ENCODE measurements at places on chromosomes 1 and 21. TPM values are rescaled to one million over a fixed set of nuclear protein-coding genes. Genes with fewer than 3 reads are reported as not detected.

DNA sequence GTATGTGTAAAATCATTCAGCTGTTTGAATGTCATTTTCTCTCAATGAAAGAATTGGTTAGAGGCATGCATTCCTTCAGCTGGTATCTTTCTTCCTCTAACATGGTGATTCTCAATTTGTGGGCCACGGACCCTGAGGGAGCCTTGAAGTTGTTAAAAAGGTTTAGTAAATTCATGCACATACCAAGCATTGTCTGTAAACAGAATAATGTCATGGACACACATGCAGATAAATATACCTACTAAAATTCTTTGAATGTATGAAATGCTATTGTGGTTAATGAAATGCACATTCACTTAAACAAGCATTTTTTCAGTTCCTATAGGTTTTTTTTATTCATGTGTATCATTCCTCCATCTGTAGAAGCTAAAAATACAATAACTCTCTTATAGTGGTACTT lies 65.4 kb downstream of the PBX1 start:
- DNase-seq, result no peak
- H3K27me3 ChIP-seq, result no peaks in the 10 kb centered on the region
- no peak overlapping the region for H3K4me3 ChIP-seq

DNA sequence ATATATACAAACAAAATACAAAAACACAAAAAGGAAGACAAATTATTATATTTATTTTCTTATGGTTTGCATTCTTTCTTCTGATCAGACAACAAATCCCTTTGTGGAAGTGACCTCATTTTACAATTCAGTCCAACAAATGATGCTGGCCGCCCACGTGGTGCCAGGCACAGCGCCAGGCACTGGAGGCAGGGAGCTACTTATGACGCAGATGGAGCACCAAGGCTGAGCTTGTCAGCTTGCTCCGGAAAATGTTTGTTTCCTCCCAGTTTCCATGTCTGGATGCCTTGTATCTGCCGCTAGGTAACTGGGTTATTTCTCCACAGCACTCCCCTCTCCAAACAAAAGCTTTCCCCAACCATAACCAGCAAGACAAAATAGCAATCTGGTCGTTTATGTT lies 30.7 kb upstream of the CD34 start:
- H3K4me3 ChIP-seq, result no peak overlapping the region
- no peak for DNase-seq
- H3K27me3 ChIP-seq, result peaks cover 7% of the 10 kb centered on the region
- H3K36me3 ChIP-seq, result no peaks in the 10 kb centered on the region
- H3K4me1 ChIP-seq, result no peaks in the 10 kb centered on the region

- H3K4me3 ChIP-seq, result peak overlapping the region; percentile 51
- peaks cover 66% of the 10 kb centered on the region for H3K4me1 ChIP-seq
- peaks cover 4% of the 10 kb centered on the region for H3K36me3 ChIP-seq
- peak; percentile 63 for DNase-seq
- no peaks in the 10 kb centered on the region for H3K27me3 ChIP-seq
These were observed 3.8 kb downstream of the BCL9 start for GRCh38 chr1:147545133-147545532.

GRCh38 chr21:31180256-31181081 lies 142.2 kb upstream of the KRTAP19-8 start:
- H3K36me3 ChIP-seq, result peaks cover 7% of the 10 kb centered on the region
- DNase-seq, result no peak
- H3K27me3 ChIP-seq, result no peaks in the 10 kb centered on the region
- peak overlapping the region; percentile 53 for H3K27ac ChIP-seq
- H3K4me3 ChIP-seq, result no peak overlapping the region
- peaks cover 11% of the 10 kb centered on the region for H3K4me1 ChIP-seq

DNA sequence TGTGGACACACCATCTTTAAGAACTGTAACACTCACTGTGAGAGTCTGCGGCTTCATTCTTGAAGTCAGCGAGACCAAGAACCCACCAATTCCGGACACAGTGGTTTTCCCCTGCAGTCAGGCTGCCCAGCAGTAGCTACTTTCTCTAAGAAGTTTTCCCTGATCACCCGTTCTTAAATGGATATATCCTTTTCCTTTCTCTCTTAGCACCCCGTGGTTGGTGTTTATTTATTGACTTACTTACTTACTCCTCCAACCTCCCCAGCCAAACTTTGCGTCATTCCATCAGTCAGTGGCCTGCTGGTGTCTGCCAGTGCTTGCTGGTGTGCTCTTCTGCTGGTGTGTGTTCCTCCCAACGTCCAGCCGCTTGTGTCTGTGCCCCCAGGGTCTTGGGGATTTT lies 264.8 kb downstream of the GPR52 start:
- H3K27ac ChIP-seq, result no peak overlapping the region
- no peaks in the 10 kb centered on the region for H3K4me1 ChIP-seq
- no peak for DNase-seq
- no peak overlapping the region for H3K4me3 ChIP-seq
- peaks cover 12% of the 10 kb centered on the region for H3K36me3 ChIP-seq

DNA sequence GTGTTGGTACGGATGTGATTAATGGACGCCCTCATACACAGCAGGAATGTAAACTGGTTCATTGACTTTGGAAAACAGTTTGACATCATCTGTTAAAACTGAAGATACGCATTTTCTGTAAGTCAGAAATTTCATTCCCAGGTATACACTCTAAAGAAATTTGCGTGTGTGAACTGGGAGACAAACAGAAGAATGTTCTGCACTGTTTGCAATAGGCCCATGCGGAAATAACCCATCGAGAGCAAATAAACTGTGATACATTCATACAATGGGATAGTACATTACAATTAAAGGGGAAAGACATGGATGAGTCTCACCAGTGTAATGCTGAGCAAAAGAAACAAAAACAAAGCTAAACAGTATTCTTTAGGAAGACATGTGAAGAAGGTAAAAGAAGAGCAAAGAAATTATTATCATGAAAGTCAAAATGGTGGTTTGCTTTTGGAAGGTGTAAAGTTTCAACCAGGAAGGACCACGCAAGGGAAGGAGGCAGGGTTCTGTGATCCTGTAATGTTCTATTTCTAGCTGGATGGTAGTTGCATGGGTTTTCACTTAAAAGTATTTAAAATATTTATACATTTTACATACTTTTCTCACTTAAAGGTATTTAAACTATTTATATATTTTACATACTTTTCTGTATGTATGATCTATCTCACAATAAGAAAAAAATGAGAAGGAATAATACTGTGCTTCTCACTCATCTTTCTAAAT lies 30.3 kb downstream of the INTS7 start:
- no peaks in the 10 kb centered on the region for H3K27me3 ChIP-seq
- H3K4me1 ChIP-seq, result no peaks in the 10 kb centered on the region
- no peak overlapping the region for H3K4me3 ChIP-seq
- H3K36me3 ChIP-seq, result peaks cover 8% of the 10 kb centered on the region
- DNase-seq, result no peak

- peaks cover 23% of the 10 kb centered on the region for H3K4me1 ChIP-seq
- peak; percentile 93 for DNase-seq
- peak within 1 kb of the TSS; percentile 97 for H3K27ac ChIP-seq
- H3K36me3 ChIP-seq, result peaks cover 3% of the 10 kb centered on the region
- H3K4me3 ChIP-seq, result peak within 1 kb of the TSS; percentile 89
- H3K27me3 ChIP-seq, result no peaks in the 10 kb centered on the region
These were observed at the start of gene CD55 for GRCh38 chr1:207321079-207321789. Gene CD55 (plus strand): TSS chr1:207321678. CDS start chr1:207321766, 88 bp downstream.

GRCh38 chr1:26283871-26284596 lies 4.1 kb downstream of the SH3BGRL3 start:
- DNase-seq, result no peak
- H3K27me3 ChIP-seq, result no peaks in the 10 kb centered on the region
- H3K36me3 ChIP-seq, result no peaks in the 10 kb centered on the region
- H3K27ac ChIP-seq, result no peak overlapping the region
- no peak overlapping the region for H3K4me3 ChIP-seq

- H3K27me3 ChIP-seq, result peaks cover 7% of the 10 kb centered on the region
- H3K4me3 ChIP-seq, result peak overlapping the region; percentile 99
- peaks cover 90% of the 10 kb centered on the region for H3K36me3 ChIP-seq
- peak overlapping the region; percentile 99 for H3K27ac ChIP-seq
- H3K4me1 ChIP-seq, result peaks cover 40% of the 10 kb centered on the region
- no peak for DNase-seq
These were observed 3.9 kb downstream of the RCC1 start for GRCh38 chr1:28509705-28510272.

RAB7B gene
- total RNA-seq, result not detected

FNDC5 gene
- 1.2 TPM for total RNA-seq

CDC42SE1 gene
- 76.3 TPM for total RNA-seq

All from WTC11 (cell line).